Astrocyte of the hippocampus (primary cell): ENCODE measurements at places on chromosomes 11 and 22.

DNA sequence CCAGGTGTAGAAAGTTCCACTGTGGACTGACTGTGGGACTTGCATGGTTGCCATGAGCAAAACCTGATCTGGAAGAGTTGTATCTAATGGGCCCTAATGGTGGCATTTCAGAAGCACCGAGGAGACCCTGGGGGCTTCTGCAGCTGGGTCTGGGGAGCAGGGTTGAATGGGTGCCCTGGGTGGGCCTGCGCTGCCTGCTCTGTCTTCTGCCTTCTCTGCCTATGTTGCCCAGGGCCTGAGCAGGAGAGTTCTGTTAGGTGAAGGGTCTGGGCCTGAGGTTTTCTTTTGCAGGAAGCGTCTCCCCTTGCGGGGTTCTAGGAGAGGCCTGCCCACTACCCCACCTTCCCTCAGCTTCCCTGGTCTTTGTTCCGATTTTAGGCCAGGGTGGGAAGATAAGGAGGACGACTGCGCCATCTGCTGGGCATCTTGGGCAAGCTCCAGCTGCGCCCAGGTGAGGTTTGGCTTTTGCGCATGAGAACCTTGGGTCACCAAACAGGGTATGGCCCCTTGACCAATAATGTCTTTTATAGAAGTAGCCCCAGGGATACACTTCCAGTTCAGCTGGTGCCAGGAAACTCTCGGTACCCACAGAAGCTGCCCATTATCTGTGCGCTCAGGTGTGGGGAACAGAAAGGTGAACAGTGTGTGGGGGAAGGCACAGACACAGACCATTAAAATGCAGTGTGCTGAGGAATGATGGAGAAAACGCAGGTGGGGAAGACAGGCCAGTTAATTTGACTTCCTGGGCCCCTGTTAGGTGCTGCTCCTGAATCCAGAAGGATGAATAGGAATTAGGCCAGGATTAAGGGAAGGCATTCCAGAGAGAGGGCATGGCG lies 23.2 kb downstream of the COMMD9 start:
- peak; percentile 79 for DNase-seq

- no peak for DNase-seq
These were observed 13.9 kb downstream of the FZD4 start for GRCh38 chr11:86941077-86941870.

- DNase-seq: peak; percentile 92
These were observed 497.2 kb downstream of the NTM start for GRCh38 chr11:131867457-131868257.

DNA sequence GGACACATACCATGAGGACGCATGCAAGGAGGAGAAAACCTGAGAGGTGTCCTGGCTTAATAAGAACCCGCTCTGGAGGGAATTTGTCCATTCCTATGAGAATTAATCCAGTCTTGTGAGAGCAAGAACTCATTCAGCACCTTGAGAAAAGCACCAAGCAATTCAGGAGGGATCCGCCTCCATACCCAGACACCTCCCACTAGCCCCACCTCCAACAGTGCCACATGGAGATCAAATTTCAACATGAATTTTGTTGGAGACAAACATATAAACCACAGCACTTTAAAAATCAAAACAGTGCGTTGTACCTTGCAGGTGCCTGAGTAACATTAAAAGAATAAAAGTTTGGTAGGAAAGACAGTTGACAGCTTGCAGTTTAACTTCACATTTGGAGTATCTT lies 11.4 kb downstream of the UBE4A start:
- no peak for DNase-seq

- DNase-seq: no peak
These were observed 441.1 kb downstream of the TBC1D22A start for GRCh38 chr22:47203554-47203991.

DNA sequence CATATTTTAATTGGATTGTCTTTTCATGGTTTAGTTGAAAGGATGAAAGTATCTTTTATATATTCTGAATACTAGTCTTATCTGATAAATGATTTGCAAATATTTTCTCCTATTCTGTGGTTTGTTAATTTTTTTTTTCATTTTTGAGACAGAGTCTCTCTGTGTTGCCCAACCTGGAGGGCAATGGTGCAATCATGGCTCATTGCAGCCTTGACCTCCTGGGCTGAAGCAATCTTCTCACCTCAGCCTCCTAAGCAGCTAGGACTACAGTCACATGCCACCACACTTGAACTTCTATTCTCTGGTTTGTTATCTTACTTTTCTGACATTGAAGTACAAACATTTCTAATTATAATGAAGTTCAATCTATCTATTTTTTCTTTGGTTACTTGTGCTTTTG lies 30.0 kb upstream of the FAR1 start:
- DNase-seq: no peak

DNA sequence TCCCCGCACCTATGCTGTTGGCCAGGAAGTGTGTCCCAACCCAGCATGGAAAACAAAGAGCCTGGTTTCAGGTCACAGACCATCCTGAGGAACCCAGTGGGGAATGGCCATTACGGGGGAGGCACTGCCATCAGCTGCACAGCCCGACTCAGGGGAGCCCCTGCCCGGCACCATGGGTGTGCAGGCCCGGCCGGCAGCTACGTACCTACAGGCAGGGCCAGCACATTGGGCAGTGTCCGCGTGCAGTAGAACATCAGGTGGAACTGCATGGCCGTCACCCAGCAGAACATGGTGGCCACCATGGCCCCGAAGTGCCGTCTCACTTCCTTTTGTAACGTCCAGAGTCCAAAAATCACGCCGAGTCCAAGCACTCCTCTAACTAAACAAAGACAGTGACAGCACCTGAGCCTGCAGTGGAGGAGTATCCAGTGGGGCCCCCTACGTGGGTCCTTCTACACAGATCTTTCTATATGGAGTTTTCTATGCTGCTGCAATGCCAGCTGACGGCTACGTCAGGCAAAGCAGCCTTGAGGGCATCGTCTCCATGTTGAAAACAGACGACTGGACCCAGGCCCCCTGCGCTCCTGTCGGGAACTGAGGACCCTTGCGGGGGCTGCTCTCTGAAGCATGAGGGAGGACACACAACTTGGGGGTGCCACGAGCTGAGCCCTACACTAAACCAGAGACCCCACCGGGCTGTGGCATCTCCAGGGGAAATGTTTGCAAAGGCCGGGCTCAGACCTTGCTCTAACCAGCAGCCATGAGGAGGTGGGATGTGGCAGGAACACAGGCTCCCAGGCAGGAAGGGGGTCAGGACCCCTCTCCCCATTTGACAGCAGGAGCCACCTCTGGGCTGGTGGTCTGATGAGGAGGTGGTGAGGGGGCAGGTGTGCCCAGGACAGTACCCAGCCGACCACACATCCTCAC lies 7.7 kb downstream of the ALG12 start:
- DNase-seq: no peak

DNA sequence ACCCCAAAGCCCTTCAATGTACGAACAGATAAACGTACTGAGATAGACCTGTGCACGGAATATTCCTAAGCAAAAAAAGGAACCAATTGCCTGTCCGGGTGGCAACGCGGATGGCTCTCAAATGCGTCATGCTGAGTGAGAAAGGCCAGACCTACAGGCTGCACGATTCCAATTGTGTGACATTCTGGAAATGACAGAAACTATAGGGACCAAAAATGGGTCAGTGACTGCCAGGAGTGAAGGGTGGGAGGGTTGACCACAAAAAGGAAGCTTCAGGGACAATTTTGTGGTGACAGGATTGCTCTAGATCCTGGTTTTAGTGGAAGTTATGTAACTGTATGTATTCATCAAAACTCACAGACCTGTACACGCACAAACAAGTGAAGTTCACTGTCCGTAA lies 24.0 kb upstream of the SYT8 start:
- no peak for DNase-seq

- no peak for DNase-seq
These were observed 21.7 kb downstream of the CD5 start for GRCh38 chr11:61123775-61124571.

- DNase-seq: no peak
These were observed 469 bp downstream of the KCNK7 start for GRCh38 chr11:65595131-65595530.

DNA sequence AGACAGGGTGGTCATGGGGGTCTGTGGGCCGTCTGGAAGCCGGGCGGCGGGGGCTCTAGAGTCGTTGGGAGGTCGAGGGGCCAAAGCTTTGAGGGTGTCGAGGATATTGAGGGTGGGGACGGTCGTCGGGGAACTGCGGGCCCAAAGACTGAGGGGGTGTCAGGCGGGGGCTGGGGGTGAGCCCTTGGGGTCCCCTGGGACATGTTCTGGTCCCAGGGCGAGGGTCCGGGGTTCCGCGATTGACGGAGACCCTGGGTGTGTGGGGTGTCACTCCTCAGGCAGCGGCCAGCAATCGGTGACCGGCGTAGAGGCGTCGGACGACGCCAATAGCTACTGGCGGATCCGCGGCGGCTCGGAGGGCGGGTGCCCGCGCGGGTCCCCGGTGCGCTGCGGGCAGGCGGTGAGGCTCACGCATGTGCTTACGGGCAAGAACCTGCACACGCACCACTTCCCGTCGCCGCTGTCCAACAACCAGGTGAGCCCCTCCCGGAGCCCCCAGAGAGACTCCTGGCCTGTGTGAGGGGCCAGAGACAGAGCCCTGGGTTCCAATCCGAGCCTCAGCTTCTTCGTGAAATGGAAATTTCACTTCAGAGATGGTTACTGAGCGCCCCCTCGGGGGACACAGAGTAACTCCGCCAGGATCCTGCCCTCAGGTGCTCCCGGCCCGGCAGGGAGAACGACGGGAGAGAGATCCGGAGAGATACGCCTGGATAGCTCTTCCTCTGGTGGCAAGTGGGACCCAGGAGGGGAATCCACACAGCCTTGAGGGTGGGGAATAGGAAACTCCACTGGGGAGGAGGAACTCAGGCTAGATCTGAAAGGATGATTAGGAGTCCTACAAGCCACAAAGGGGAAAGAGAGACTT lies 714 bp downstream of the SDF2L1 start:
- peak; percentile 74 for DNase-seq

GRCh38 chr22:37089434-37089833 lies 20.1 kb downstream of the TMPRSS6 start:
- no peak for DNase-seq

- no peak for DNase-seq
These were observed 177.4 kb downstream of the JRKL start for GRCh38 chr11:96567176-96567575.

GRCh38 chr11:94948070-94948617 lies 25.2 kb downstream of the CWC15 start:
- DNase-seq: peak; percentile 85

DNA sequence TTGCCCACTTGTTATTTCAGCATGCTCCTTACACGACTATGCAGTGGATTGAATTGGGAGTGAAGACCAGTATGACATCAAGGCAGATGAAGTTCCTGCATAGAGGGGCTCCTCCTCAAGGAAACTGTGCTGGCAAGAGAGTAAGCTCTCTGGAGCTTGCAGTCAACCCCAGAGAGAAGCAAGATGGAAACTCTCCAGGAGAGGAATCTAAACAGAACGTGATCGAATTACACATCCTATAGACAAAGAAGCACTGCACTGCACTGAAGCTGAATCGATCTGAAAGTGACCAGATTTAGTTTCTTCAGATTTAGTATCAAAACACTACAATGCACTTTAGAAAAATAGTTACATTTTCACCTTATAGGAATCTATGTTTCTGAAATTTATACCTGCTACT lies 947.7 kb upstream of the TENM4 start:
- no peak for DNase-seq

DNA sequence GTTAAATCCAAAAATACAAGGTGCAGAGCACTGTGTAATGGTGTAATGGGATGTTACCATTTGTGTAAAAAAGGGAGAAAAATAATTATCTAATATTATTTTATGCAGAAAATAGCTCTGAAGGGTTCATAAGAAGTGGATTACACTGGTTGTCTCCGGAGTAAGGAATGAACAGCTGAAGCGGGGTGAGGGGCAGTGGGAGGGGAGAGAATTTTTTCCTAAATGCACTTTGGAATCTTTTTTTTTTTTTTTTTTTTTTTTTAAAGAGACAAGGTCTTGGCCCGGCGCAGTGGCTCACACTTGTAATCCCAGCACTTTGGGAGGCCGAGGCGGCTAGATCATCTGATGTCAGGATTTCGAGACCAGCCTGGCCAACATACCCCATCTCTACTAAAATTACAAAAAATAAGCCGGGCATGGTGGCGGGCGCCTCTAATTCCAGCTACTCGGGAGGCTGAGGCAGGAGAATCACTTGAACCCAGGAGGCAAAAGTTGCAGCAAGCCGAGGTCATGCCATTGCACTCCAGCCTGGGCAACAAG lies 6.8 kb upstream of the POLR3H start:
- no peak for DNase-seq

DNA sequence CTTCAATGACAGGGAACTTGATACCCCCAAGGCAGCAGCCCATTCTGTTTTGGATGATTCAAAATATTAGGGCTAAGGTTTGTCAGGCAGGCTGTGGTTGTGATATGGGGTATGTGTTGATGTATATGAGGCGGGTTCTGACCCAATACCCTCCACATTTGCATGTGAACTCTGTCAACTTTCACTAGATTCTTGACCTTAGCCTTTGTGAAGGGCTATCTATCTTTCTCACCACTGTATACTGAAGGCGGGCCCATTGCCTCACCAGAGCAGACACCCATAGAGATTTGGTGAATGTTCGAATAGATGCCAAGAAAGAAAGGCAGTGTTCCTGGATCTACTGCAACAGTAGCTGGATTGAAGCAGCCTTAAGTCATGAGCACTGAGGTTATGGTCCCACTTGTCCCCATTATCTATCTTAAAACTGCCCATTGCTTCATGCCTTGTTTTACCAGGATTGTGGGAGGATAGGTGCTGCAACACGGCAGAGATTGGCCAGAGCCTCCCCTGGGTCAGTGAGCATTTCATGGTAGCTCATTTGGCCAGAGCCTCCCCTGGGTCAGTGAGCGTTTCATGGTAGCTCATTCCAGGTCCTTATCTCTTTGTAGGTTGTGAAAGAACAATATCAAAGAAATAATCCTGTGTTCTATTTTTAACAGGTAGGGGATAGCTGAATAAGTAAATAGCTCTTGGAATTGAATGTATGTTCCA lies 399.6 kb downstream of the TMEM135 start:
- no peak for DNase-seq

DNA sequence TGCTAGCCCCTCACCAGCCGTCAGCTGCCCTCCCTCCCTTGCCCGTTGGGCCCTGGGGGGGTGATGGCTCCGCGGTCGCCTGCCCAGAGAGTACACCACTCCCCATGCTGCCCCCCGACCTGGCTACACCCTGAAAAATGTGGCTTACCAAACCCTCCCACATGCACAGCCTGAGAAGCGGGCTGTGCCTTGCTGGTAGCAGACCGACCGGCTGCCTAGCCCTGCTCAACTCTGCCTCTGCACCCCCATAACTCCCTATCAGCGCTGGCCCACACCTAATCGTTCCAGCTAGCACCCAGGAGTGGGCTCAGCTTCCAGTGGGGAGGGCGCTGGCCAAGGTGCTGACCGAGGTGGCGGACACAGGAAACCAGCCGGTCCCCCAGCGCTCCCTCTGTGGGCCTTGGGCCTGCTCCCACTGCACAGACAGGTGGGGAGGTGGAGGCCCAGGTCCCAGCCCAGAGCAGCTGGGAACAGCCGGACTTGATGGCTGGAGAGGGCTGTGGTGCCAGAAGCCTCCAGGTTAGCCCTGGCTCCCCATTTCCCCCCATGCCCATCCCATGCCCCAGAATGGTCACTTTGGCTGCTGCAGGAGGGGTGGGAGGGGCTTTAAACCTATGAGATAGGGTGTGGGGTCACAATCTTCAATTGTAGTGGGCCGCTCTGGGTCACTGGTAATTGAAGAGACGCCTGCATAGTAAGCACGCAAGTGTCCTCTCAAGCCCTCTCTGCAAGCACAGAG lies 32.1 kb upstream of the PRODH start:
- DNase-seq: peak; percentile 64

GRCh38 chr22:42308892-42309468 lies 38.5 kb upstream of the TCF20 start:
- no peak for DNase-seq

- no peak for DNase-seq
These were observed 7.3 kb downstream of the SIDT2 start for GRCh38 chr11:117185736-117186430.

GRCh38 chr11:106047631-106048030 lies 25.6 kb upstream of the MSANTD4 start:
- no peak for DNase-seq
